D341Med (cell line): ENCODE measurements at places on chromosomes 12 and 14.

DNA sequence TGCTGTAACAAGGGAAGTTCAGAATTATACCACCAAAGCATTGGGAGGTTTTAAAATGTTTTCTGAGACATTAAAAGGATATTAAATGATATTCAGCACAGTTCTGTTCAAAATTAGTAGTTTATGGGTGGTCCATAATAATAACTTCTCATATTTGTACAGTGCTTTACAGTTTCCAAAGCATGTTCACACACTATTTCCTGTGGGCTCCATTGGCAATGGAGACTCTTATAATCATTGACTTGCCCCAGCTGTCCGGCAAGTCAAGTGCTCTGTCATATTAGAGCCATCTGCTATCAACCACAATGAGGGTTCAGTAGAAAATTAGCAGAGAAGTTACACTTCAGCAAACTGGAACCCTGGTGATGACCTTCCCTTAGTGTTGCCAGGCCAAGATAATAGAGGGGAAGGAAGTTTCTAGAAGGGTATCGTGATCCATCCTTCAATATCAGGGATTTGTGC, 526.6 kb upstream of the CCDC196 start:
- DNase-seq, result no peak

DNA sequence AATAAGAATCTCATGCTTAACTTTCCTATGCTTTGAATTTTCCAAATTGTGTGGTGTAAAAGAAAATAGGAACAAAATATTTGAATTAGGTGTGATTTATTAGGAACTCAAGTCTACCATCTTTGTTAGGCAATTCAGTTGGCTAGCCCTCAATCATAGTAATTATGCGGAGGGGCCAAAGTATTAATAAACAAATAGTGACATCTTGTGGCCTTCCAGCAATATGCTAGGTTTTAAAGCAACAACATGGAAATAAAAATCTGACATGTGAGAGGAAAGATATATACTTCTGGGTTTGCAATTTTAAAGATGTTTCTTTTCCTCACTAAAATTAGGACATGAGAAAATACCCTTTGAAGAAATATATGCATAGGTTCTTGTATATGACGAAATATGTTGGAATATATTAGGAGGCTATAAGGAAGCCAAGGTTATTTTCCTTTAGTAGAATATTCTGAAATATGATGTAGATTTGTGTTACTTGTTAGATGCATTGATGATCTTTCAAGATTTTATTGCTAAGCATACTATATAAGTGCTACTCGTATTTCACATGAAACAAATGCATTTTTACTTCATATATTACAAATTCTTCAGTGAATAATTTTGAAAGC, 200.4 kb downstream of the PTPRO start:
- DNase-seq, result peak; percentile 55

DNA sequence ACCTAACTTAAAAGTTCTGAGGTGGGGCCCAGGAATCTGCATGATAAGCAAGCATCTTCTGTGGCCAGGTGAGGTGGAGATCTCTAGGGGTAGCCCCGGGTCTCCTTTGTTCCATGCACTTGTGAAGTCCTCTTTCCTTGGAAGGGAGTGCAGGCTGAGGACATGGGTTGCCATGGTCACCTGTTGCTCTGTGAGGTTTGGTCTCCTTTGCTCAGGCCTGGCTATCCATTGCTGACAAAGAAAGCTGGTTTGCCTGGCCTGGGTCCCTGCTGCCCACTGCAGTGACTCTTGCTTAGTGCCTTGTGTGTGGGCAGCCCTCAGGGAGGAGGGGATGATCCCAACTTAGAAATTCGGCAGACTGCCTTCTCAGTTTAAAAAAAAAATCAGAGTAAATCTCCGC, 11.1 kb downstream of the NRXN3 start:
- DNase-seq, result no peak

GRCh38 chr12:46126050-46126727, 135.8 kb upstream of the SCAF11 start:
- DNase-seq, result no peak

GRCh38 chr12:101707131-101707782, 9.8 kb downstream of the CHPT1 start:
- no peak for DNase-seq

DNA sequence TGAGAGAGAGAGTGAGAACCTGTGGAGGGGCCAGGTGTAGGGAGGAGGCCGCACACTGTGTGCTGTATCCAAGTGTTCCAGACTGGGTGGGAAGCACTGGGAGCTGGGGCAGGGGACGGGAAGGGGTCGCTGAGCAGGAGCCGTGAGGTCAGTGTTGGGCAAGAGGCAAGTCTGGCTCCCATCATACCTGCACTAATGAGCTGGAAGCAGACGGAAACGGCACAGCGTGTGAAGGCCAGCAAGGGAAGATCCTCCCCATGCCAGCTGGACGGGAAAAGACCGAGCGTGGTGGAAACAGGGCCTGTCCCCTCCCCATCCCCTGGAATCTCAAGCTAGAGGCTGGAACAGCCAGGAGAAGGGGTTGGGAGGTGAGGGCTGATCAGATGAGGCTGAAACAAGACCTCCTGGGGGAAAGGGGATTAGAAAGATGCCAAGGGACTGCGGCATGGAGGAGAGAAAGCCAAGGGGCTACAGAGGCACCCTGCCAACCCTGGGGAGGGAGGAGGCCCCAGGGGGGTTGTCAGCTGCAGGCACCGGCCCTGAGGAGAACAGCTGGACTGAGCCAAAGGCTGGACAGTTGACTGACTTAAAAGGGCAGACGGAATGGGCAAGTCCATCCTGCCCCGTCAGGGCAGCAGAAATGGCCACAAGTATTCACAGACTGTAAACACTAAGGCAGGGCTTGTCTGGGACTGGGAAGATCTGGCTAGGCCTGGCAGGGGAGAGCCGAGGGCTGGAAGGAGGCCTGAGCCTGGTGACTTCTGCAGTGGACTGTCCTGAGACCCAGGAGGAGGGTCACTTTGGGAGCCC, 19.0 kb upstream of the LTBP2 start:
- no peak for DNase-seq

DNA sequence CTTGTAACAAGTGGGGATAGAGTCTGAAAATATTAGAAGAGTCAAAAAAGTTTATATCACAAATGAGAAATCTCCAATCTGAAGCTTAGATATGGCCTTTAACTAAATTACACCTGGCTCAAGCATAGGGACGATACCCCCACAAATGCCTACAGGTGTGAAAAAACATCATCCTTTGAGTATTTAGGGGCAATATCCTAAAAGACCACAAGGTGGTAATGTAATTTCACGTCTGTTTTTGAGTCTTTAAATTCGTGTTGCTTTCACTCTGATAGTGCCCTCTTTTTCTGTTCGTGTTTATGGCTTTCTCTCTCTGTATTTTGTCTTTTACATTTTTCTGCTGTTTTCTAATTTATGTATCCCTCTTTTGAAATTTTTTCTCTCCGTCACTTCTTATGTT, 84.3 kb downstream of the ETNK1 start:
- DNase-seq, result peak; percentile 51

- no peak for DNase-seq
These were observed 9.9 kb upstream of the ACVR1B start for GRCh38 chr12:51941604-51942003.

- DNase-seq, result no peak
These were observed 457.3 kb downstream of the FLRT2 start for GRCh38 chr14:85987292-85987691.

DNA sequence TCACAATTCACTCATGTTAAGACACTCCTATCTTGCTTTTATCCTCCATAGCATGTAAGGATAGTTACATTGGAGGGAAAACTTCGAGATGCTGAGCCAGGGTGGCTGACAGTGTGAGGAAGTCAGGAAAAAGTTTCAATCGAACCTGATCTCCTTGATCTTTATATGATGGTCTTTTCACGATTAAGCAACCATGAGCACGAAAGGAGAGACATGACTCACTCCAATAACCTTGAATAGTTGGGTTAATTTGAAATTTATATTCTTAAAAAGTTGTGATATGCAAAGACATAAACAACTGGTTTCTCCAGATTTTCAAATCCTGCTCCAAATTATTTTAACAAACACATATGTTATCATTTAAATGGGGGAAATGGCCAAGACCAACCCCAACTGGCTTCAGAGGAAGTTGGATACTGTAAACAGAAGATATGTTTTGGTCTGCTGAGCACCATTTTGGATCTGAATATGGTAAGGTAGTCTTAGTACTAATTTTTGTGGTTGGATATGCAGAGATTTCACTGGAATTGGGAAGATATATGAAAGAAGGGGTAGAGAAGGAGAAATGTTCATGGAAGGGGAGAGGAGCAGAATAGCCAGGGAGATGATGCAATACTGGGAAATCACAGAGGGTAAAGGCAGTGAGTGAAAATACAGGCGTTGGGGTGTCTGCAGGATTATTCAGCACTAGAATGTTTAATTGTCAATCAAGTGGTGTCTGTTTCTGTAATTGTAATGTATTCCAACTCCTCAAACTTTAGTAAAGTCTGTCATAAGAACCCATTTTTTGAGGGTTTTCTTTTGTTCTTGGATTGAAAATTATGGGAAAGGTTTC, 185.2 kb upstream of the SLC38A2 start:
- DNase-seq, result no peak

- DNase-seq, result no peak
These were observed 121.6 kb downstream of the SLC16A7 start for GRCh38 chr12:59717436-59717835.

DNA sequence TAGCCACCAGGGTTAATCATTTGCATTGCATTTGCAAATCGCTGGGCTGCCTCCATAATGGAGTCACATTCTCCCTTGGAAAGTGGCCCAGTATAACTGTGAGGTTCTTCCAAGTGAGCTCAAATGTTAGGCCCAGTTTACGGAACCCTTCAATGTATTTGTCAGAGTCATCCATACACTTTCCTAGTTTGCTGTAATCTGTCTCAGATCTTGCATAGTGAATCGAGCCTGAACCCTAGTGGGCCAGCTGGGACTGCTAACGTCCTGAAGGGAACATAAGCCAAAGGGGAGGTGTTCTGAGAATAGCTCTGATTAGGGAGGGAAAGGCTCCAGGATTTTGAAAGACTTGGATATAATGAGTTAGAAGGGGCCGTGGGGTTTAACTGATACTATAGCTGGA, 406.3 kb downstream of the SLC6A15 start:
- DNase-seq, result no peak

DNA sequence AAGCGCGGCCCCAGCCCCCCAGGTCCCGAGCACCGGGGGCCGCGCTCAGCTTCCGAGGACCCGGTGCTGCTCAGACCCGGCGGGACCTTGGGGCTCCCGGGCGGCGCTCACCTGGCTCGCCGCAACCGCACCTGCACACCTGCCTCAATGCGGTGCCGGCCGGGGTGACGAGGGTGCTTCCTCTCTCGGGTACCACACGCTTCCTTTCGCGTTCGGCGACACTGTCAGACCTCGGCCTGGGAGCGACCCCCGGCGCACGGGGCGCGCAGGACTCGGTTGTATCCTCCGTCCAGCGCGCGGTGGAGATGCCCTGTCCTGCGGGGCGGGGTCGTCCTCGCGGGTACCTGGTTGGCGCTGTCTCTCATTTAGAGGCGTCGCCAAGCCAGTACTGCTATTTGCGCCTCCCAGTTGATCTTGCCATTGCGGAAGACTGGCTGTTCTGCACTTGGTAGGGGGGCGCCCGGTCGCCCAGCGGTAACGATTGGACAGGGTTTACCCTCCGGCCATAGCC, 718 bp downstream of the PACS2 start:
- peak; percentile 57 for DNase-seq

GRCh38 chr14:66421990-66422946, 63.9 kb upstream of the CCDC196 start:
- DNase-seq, result no peak

GRCh38 chr12:126898562-126898961, 1368.4 kb upstream of the TMEM132C start:
- DNase-seq, result no peak

GRCh38 chr12:24822121-24822899, 126.6 kb downstream of the BCAT1 start:
- DNase-seq, result no peak

DNA sequence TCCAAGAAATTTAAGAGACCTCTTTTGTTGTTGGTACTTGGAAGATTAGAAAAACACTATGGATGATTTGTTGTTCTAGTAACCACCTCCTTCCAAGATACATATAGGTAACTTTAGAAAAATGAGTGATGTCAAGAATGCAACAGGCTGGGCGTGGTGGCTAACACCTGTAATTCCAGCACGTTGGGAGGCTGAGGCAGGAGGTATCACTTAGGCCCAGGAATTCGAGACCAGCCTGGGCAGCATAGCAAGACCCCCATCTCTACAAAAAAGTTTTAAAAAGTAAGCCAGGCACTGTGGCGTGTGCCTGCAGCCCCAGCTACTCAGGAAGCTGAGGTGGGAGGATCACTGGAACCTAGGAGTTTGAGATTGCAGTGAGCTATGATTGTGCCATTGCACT, 97.8 kb downstream of the PCNX1 start:
- DNase-seq, result no peak

DNA sequence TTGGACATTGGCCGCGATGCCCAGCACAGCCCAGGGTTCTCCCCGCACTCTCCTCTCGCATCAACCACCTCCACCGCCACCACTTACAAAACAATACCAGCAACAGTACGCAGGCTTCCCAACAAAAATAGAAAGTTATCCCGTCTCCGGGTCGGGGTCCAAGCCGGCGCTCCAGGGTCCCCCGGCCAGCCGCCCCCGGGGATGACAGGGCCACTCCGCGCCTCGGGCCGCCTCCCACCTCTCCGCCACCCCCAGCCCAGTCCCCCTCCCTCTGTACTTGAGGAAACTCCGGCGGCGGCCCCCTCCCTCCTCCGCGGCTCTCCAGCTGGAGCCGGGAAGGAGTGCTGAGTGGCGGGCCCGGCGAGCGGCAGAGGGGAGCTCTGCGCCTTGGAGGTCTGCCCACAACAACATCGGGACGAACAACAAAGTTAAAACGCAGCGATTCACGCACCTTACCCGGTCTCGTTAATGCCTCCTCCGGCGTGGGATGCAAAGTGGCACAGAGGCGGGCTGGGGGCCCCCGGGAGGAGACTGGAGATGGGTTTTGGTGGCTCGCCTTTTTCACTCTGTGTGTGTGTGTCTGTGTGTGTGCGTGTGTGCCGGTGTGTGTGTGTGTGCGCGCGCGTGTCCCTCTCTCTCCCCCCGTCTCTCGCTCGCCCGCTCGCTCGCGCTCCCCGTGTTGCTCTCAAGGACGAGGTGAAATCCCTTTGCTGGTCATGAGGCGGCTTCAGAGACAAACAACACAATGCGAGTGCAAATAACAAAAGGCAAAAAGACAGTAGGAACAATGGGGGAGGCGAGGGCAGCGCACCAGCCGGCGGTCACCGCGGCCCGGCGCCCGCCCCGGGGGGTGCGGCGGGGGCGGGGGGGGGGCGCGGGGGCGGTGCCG, 386.8 kb downstream of the BCAT1 start:
- DNase-seq, result peak; percentile 72

DNA sequence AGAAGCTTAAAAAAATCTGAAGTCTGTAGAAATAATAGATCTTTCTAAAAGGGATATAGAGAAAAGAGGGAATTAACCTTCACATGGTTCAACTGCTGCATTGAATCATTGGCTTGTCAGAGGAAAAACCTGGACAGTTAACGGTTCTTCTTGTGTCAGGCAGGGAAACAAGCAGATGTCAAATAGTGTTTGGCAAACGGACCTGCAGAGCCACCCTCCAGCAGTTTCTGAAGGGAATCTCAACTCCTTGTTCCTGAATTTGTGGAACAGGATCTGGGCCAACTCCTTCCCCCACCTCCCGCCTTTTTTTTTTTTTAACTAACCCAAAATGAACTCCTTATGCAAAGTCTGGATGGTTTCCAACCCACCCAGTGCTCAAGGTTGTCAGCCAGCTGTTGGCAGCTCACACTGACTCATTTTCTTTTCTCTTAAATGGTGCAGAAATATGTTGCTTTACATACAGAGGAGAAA, 187.3 kb downstream of the CAND1 start:
- no peak for DNase-seq
